ENCODE measurements at places on chromosomes 2 and 18. TPM values are rescaled to one million over a fixed set of nuclear protein-coding genes. Genes with fewer than 3 reads are reported as not detected.

Gene TMEFF2
- 46.7 TPM for total RNA-seq

Gene UGT1A1
- not detected for total RNA-seq

Gene MAL
- 19.5 TPM for total RNA-seq

Gene SLC35F5
- 144 TPM for total RNA-seq

Gene SKOR2
- 1.3 TPM for total RNA-seq
